ENCODE measurements at places on chromosomes 7 and 10.

GRCh38 chr10:74145133-74145532 is 5.5 kb downstream of the AP3M1 start:
- DNase-seq, result no peak

GRCh38 chr10:90197766-90198165 is 496.4 kb downstream of the KIF20B start:
- no peak for DNase-seq

DNA sequence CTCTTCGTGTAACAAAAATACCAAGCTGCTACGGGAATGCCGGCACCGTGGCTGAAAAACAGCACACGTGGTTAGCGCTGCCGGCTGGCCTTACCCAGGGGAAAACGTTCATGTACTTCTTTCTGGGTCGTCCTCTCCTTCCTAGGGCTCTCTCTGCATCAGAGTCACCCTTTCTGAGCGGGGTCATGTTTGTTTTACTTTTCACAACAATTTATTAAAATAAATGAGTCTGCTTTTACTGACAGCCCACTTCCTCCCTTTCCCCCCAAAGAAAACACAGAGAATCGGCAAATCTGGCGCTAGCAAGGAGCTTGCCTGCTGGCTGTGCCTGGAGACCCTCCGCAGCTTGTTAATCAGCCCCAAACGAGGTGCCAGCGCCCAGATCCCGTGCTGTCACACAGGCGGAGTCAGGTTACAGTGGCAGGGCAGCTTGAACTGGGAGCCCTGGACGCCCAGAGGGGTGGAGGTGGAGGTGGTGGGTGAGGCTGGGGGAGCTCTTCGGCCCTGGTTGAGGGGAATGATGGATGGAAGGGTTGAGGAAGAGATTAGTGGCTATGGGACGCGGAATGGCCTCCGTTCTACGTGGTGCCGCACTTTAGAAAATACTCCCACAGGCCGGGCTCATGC is 162.2 kb upstream of the TNS3 start:
- DNase-seq, result no peak

GRCh38 chr10:60951272-60951724 is 7.3 kb upstream of the RHOBTB1 start:
- no peak for DNase-seq

Measured in activated CD4-positive, alpha-beta T cell treated with anti-CD3 and anti-CD28 coated beads, Interleukin-2, Interleukin-6, amounts not matched to agents 100 ng/mL and 50 ng/mL, durations not matched to agents 16 hours and 8 hours (primary cell).